ENCODE measurements at places on chromosomes 5 and 9.

DNA sequence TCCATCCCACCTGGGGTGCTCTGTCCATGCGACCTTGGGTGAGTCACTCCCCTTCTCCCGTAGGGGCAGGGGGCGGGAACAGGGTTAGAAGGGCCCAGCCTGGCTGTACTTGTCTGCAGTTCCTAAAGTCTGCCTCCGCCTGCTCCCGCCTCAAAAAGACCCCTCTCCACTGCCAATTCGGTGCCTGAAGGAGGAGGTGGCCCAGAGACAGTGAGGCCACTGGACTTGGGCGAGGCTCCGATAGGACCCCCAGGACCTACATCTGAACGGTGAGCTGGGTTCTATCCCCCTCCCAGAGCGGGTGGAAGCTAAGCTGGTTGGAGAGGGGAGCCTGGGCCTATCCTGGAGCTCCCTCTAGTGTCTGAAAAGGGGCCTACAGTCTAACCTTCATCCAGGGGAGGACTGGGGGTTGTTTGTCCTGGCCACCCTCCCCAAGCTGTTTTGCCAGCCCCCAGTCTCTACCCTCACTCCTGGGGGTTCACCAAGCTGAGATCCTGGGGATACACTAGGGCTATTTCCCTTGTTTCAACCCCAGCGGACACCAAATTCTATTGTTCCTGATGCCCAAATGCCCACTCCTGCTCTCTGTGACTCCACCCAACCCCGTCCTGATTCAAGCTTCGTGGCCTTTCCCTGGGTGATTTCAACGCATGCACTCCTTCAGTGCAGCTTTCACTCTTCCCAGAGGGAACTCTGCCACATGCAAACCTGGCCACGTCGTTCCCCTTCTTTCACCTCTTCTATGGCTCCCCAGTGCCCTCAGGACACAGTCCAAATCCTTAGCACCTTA, 6.1 kb upstream of the CRB2 start:
- DNase-seq: no peak

DNA sequence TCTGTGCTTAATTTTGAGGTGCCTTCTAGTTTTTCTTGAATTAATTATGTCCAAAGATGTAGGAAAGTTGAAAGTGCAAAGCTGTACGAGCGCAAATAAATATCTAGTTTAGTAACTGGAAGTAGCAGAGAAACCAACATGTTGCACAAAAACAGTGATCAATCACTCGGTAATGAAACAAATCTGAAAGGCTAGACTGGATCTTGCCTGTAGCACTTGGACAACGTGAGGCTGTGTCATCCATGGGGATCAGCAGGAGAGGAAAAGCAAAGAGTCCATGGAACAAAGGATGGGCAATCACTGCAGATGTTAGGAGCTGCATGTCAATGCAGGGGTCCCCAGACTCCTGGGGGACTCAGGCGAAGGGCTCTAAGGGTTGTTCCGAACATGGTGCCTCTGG, 424.2 kb downstream of the IRX1 start:
- no peak for DNase-seq

- DNase-seq: no peak
Measured at GRCh38 chr5:180138976-180139730, 67.6 kb upstream of the RNF130 start.

DNA sequence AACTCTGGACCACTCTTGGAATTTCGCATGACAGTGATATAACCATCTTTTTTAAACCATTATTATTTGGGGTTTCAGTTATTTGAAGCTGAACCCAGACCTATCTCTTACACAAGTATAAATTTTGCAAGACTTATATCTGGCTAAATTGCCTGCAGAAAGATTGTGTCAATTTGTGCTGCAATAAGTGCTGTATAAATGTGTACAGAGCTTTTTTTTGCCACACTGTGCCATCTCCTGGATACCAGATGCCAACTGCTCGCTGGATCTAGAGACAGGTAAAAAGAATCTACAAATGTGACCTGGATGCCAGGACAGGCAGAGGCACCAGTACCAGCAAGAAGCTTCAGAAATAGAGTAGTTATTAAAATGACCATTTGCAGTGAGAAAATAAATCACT, 25.9 kb upstream of the TTC39B start:
- DNase-seq: no peak

- DNase-seq: no peak
Measured at GRCh38 chr9:126852086-126852688, 8.3 kb upstream of the ZBTB34 start.

DNA sequence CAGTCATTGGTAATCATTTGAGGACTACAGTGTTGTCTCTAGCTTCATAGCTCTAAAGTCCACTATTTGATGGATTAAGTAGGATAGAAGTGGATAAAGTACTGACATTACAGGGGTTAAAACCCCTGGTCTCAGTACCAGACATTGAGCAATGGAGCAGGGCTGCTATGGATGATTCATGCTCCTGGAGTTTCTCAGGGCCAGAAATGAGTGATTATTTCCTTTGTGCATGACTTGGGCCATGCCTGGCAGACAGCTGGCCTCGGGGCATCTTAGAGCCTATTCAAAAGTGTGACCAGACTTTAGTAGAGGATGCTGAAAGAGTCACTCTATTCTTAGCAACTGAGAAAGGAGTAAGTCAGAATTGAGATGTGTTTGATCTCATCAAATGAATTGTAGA, 350.7 kb upstream of the TLE4 start:
- no peak for DNase-seq

DNA sequence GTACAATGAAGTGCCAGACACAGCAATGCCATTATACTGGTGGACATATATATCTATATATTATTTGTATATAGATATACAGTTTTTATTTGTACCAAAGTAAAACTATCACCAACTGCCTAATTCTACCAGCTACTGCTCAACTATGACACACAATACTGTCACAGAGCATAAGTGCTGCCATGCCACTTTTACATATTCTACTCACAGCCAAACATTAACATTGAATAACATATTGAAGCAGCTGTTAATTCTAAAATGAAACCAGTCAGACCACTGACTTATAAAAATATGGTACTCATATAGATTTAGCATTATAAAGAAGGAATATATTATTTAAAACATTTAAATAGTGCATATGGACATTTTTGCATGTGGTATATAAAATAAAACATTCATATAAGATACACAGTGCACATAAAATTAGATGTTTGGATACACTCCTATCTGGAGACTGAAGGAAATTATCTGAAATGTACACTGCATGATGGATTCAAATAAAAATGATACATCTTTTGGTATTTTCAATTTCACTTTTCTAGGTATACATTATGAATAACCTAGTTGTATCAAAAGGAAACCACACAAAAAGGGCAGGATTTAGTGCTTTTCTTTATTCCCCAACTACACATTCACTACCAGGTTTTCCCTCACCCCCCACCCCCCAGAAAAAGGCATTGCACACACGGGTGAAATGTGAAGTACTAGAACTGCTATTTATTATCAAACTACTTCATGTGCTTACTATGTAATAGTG, 48.9 kb downstream of the PKD2L2 start:
- no peak for DNase-seq

- no peak for DNase-seq
Measured at GRCh38 chr5:52864371-52864770, 76.7 kb downstream of the ITGA1 start.

GRCh38 chr5:171580502-171581265, 161.2 kb downstream of the FGF18 start:
- no peak for DNase-seq

DNA sequence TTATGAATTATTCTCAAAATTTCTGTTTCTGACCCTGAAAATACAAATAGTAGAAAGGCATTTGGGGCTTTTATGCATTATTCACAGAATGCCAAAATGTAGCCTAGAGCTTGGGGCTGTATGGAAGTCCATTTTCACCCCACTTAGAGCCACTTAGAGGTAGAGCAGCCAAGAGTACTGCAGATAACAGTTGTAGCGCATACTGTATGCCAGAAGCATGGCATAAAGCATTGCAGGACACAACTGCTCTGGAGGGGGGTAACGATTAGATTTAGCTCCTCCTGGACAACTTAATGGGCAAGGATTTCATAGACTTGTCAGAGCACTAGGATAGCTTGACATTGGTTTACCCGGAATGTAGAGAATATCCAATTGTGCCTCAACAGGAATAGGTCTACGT, 15.7 kb downstream of the SLC31A1 start:
- DNase-seq: no peak

GRCh38 chr5:133846478-133847226, 121.8 kb downstream of the C5orf15 start:
- DNase-seq: no peak

DNA sequence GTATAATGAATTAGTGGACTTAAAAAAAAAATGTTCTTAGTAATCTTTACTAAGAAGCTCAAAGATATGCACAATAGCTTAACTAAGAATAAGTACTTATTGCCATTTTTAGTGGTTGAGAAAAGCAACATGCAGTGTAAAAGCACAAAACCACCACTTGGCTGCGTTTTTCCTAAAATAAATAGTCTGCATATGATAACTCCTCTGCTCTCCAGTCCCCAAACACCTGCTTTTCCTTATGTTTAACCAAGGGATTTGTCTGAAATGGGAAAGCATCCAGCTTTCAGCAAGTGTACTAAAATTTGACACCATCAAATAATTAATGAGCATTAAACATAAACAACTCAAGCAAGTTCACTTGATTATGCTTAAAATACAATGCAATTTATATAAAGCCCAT, 41.4 kb downstream of the PSIP1 start:
- no peak for DNase-seq

GRCh38 chr9:93223260-93224180, 39.6 kb downstream of the WNK2 start:
- no peak for DNase-seq

DNA sequence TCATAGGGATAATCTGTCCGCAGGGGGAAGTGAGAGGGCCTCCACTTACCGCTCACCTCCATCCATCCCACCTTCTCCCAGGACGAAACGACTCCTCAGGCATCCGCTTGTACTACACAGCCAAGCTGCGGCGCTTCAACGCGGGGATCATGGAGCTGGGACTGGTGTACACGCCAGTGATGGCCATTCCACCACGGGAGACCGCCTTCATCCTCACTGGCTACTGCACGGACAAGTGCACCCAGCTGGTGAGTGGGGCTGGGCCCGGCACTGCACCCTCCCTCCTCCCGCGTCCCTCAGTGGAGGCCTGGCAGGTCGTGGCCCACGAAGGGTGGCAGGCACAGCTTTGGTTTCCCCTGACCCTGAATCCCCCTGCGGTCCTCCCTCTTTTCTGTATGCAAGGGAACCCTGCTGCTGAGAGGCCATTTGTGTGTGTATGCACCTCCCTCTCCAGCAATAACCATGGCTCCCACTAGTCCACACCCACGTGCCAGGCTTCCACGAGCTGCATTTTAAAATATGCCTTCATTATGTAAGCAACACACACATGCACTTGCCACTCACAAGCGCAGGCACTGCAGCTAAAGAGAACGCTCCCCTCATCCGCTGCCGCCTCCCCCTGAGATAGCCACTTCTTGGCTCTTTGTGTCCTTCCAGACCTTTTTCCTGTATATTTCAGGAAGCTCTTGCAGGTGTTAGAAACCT, 11.8 kb downstream of the DBH start:
- DNase-seq: no peak

- DNase-seq: no peak
Measured at GRCh38 chr5:79111960-79112702, 522 bp downstream of the BHMT start.

- no peak for DNase-seq
Measured at GRCh38 chr9:69173891-69174615, at the start of gene TJP2. TSS of gene TJP2 (plus strand) at chr9:69174277. CDS start at chr9:69174373, 96 bp downstream.

GRCh38 chr9:32787816-32788215, 4.5 kb downstream of the TMEM215 start:
- no peak for DNase-seq

- DNase-seq: no peak
Measured at GRCh38 chr5:174011441-174011840, 22.5 kb downstream of the C5orf47 start.

DNA sequence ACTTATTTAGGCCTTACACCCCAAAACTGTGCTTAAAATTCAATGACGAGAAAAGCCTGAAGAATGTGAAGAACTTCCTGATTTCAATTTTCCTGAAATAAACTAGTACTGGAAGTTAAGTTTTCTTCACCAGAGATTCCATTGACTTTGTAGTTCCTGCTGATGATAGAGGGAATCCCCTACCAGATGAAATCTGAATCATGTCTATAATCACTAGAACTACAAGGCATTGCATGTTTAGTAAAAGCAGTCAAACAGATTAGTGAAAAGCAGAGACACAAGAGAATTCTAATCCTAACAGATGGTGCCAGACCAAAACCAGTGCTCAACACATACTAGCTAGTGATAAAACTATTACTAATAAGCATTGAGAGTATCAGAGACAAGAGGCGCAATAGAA, 130.0 kb downstream of the PDE4D start:
- DNase-seq: no peak

DNA sequence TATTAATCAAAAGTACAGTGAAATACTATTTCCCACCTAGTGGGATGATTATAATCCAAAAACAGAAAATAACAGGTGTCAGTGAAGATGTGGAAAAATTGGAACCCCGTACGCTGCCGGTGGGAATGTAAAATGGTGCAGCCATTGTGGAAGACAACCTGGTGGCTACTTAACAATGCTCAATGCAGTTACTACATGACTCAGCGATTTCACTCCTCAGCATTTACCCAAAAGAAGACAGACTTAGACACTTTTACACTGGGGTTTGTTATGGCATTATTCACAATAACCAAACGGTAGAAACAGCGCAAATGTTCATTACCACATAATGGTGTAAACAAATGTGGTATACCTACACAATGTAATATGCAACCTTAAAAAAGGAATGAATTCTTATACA, 23.9 kb downstream of the SECISBP2 start:
- no peak for DNase-seq

DNA sequence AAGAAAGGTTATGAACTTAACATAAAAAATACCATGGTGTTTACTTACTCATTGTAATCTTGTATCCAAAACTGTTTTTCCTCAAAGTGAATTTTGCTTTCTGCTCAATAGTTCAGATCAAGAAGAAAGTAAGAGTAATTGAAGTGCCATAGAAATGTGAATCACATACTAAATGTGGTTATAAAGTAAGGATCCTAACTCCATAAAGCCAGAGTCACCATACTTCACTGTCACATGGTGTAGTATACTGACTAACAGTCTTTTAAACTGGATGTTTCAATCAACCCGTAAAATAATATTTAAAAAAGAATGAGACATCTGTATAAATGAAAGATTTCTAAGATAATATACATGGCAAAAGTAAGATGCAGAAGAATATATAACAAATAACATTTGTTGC, 72.1 kb downstream of the NIPBL start:
- no peak for DNase-seq

DNA sequence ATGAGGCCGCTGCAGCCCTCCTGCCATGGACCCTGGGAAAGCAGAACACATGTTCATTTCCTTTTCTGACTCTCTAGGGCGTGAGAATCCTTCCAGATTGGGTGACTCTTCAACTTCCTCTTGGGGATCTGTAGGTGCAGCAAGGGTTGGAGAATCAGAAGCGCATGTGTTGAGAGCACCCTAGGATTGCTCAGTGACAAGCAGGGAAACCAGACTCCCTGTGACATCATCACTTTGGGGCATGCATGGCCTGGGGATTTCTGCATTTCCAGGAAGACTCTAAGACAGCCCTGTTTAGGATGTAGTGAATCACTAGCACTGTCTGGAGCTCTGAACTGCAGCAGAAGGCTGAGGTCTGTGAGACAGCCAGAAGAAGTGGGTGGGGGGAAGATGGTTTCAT, 15.1 kb upstream of the LCP2 start:
- no peak for DNase-seq
